ENCODE measurements at places on chromosomes 5 and 9.

DNA sequence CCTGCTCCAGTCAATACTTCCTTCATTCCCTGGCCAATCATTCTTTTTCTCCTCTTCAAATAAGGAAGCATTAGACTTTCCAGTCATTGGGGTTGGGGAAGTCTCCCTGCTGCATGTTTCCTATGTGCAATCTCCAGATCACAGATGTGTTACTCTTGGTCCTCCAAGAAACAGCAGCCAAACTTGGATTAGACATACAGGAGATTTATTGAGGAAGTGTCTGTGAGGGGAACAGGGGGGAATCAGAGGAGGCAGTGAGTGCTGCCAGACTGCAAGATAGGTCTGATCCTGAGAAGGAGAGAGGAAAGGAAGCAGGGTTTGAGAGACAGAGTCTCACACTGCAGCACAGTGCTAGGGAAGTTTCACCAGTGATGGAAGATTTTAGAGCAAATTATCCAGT, 40.6 kb upstream of the SLIT3 start:
- DNase-seq, result no peak

- DNase-seq, result no peak
Measured at GRCh38 chr9:114177423-114178064, 22.2 kb downstream of the COL27A1 start.

DNA sequence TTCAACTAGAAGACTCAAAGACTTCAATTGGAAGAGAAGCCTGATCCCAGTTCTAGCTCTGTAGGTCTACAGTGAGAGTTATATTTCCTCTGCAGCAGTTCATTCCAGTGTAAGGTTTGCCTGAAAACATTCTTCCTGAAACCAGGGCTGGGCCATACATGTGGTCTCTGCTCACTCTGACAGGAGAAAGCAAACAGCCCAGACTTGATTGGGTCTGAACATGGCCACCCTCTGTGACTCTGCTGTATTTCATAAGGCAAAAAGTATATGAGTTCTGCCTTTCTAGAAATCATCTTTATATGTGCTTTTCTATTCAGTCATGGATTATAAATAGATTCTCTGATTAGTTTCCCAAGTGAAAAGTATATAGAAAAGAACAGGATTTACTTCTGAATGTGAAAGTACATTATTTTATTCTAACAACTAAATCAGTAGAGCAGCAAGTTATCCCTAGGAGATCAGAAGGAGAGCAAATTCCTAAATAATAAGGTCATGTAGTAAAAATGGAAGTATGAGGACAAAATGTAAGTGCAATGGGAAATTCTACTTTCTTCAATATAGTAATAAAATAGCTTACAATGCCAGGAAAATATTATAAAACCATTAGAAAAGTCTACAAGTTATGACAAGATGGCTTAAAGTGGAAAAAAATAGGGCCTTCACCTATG, 144.3 kb downstream of the EFNA5 start:
- DNase-seq, result no peak

DNA sequence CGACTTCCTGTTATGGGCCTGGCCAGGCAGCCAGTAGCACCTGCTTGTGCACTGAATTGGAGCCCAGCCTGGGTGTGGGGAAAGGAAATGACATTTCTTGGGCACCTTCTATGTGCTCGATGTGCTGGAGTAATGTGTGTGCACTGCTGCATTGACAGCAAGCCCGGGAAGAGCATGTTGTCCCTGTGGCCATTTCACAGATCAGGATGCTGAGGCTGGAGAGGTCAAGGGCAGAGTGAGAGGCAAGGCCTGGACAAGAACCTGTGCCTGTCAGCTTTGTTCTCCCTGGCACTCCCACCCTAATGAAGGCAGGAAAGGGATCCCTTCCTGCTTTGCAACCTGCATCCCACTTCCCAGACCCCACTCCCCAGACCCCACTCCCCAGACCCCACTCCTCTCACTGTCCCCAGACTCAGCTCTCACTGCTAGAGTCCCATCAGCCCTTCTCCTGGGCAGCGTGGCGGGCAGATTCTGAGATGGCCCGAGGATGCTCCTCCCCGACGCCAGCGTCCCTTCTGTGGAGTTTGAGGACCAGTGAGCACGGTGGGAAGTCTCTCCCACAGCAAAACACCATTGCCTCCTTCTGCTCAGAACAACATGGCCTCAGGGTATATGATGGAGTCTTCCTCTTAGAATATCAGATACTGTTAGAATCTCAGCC, 49.6 kb downstream of the BARX1 start:
- DNase-seq, result no peak

- no peak for DNase-seq
Measured at GRCh38 chr9:1794547-1795270, 220.4 kb upstream of the SMARCA2 start.

DNA sequence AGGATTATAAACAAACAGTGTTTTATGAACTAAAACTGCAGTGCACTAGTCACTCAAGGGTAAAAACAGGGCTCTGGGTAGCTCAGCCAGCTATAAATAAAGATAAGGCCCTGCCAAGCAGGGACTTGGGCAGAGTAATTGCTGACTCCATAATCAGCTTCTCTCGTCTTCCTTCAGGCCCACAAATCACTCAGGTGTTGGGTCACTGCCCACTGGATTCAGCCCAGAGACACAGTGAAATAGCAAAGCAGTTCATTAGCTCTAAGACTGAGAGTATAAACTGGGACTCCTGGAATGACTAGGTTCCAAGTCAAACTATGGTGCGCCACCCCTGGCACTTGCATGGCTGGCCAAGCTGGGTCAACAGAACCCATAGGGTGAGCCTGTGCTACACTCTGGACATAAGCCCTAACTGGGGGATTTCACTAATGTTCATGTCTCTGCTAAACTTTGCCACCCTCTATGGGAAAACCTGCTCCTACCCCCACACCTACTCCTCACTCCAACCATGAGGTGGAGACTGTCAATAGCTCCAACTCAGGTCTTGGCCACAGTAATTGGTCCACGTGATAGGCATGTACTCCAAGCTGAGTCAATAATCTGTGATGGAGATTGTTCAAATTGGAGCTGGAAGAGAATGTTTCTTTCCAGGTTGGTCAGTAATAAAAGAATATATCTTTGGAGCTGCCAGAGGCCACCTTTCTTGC, 158.5 kb downstream of the SLIT3 start:
- DNase-seq, result no peak

DNA sequence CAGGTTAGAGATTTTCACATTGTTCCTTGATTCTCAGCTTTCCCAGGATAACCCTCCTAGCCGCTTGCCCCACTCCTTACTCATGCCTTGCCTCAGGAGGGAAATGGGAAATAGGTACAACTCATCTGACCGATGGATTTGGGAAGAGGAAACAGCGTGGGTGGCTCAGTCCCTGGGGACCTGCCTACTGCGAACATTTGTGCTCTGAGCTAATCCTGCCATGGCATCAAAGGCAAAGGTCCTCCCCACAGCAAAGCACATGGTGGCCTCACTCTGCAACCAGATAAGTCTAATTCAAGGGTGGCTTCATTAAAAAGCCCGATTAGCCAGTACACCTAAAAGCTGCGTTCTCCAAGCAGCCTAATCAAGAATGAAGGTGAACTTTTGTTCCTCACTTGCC, 82.4 kb upstream of the ADRA1B start:
- no peak for DNase-seq

DNA sequence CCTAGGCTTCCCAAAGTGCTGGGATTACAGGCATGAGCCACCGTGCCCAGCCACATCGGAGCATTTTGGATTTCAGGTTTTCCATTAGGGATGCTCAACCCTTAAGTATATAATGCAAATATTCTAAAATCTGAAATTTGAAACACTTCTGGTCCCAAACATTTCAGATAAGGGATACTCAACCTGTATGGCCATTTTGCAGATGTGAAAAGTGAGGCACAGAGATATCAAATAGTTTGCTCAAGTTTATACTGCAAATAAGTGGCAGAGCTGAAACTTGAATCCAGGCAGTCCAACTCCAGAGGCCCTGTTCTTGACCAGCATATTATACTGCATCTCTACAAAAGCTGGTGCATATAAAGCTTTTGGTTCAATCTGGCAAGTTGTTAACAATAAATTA, 2.4 kb downstream of the WDR31 start:
- no peak for DNase-seq

GRCh38 chr9:131013015-131013755, 4.2 kb downstream of the LAMC3 start:
- no peak for DNase-seq

DNA sequence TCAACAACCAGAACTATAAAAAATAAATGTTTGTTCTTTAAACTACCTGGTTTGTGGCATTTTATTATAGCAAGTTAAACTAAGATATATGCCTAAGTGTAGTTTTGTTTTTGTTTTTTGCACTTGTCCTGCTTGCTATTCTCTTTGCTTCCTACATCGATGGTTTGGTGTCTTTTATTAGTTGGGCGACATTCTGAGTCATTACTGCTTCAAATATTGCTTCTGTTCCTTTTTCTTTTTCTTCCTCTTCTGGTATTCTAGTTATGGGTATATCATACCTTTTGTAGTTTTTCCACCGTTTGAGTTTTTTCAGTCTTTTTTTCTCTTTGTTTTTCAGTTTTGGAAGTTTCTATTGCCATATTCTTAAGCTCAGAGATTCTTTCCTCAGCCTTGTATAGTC, 86.9 kb downstream of the MACIR start:
- DNase-seq, result no peak

GRCh38 chr5:1245905-1246576, 20.9 kb downstream of the SLC6A18 start:
- DNase-seq, result no peak

DNA sequence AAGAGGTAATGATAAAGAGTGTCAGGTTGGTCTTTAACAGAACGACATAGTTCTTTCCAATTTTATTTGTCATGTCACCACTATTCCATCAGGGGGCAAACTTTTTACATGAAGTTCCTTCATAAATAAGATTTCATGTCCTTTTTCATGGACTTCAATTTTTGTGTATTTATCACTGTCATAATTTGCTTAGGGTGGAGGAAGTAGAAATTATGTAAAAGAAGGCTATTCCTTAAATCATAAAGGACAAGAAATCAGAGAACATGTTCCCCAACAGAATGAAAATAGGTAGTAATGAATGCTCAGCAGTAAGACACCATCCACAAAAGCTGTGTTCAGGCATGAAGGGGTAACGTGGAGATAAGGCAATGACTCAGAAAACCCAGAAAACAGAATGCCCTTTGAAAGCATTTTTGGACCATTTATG, 72.7 kb downstream of the ZFAND5 start:
- DNase-seq, result no peak

DNA sequence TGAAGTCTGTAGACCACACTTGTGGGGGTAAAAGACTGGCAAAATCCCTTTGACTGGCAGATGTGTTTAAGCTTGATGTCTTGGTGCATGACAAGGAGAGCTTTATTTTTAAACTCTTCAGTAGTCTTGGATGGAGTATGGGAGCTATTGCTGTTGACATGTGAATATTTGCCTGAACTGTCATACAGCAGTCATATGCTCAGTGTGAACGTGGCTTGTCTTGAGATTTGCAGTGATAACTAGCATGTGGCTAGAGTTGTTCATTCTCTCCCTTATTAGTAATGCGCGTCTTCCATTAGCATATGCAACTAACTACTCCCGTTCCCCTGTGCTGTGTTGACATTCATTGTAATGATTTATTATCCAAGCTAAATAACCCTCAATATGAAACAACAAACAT, 523.6 kb upstream of the WWC1 start:
- DNase-seq, result no peak

- DNase-seq, result no peak
Measured at GRCh38 chr5:28404363-28405071, 1366.1 kb upstream of the CDH9 start.

- no peak for DNase-seq
Measured at GRCh38 chr5:159198063-159199036, 11.0 kb downstream of the RNF145 start.
